ENCODE measurements at places on chromosomes 11 and 22.

GRCh38 chr11:102577723-102578122 is 47.2 kb upstream of the MMP7 start:
- DNase-seq = no peak

- no peak for DNase-seq
Observed at GRCh38 chr11:18471995-18472394, 16.3 kb downstream of the LDHAL6A start.

GRCh38 chr11:17350455-17351171 is 987 bp upstream of the NCR3LG1 start:
- no peak for DNase-seq

DNA sequence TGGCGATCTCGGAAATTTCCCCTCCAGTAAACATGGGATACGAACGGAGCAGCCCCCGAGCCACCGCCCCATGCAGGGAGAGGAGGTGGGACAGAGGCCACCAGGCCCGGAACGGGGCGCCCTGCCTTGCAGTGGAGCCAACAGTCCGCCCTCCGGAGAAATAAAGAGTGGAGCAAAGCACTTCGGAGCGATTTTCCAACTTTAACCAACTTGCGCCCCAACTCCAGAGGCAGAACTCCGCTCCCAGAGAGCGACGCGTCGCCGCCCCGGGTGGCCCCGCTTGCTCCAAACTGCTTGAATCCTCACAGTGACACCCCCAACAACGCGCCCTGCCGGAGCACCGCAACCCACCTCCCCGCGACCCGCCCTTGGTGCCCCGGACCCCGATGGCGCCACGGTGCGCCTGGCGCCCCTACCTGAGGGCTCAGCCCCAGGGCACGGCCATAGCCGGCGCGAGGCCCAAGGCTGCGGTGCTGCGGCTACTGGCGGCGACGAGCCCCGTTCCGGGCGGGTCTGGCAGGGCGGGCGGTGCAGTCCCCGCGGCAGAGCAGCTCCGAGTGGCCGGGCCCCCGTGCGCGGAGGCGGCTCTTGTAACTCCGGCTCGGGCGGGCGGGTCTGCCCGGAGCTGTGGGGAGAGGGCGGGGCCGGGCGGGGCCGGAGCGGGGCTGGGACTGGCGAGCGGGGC is at the start of gene AHNAK:
Gene AHNAK (minus strand): TSS at position 563 of the 685 bp plus-strand sequence. CDS start 10,708 bp downstream, outside the sequence.
- DNase-seq = peak; percentile 51

GRCh38 chr22:36853407-36854099 is 7.3 kb upstream of the NCF4 start:
- DNase-seq = peak; percentile 18

- DNase-seq = no peak
Observed at GRCh38 chr22:24321999-24322398, 51.4 kb downstream of the SPECC1L start.

DNA sequence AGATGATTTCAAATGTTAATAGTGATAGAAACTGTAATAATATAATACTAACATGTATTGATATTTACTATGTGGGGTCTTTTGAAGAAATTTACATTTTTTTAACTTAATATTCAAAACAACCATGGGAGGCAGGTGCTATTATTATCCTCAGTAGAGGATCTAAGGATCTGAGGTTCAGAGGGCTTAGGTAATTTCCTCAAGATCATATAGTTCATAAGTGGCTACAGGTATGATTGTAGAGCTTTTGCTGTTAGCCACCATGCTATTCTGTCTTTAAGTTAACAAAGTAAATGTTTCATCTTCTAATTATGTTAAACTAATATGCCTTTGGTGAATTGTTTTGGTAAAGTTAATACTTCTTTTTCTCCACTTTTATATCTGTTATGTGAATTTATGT is 83.6 kb downstream of the PDE3B start:
- no peak for DNase-seq

DNA sequence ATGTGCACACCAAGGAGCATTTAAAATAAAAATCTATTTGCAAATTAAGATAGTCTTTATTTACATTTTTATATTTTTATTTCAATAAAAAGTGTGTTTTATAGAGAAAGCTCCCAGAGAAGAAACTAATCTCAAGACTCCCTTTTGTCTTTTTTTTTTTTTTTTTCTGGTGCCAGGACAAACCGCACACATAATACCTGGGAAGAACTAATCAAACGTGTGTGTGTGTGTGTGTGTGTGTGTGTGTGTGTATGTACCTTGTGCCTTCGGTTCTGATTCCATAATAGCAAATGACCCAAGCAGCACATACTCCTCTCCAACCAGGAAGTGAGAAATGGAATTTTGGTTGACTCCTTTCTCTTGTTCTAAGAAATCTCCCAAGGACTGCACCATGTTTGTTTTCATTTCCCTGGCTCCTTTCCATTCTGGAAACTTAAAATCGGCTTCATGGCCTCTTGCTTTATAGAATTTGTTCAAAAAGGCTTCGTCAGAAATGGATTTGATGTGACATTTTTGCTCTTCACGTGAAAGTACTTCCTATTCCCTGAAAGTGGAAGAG is 65.3 kb downstream of the ST3GAL4 start:
- no peak for DNase-seq

DNA sequence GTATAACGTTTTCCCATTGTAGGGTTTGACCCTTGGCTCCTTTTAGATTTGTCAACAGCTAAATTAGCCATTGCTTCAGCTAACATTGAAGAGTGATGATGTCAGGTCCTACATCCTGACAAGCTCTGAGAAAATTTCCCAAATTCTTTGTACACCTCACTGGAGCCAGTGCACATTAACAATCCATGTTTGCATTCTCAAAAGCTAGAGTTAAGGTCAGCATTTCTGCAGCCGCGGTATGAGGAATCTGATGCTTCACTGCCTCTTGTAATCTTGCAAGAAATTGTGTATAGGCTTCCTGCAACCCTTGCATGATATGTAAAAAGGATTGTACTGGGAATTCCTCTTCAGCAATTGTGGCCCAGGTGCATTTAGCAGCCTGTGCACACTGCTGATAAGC is 33.1 kb upstream of the NCAM1 start:
- no peak for DNase-seq

- DNase-seq = no peak
Observed at GRCh38 chr22:39995393-39996252, 869 bp downstream of the FAM83F start.

GRCh38 chr11:121575250-121575962 is 122.6 kb upstream of the SORL1-AS1 start:
- no peak for DNase-seq

All from LoVo (cell line).